ENCODE measurements at places on chromosomes 12 and 14. TPM values are rescaled to one million over a fixed set of nuclear protein-coding genes. Genes with fewer than 3 reads are reported as not detected.

DNA sequence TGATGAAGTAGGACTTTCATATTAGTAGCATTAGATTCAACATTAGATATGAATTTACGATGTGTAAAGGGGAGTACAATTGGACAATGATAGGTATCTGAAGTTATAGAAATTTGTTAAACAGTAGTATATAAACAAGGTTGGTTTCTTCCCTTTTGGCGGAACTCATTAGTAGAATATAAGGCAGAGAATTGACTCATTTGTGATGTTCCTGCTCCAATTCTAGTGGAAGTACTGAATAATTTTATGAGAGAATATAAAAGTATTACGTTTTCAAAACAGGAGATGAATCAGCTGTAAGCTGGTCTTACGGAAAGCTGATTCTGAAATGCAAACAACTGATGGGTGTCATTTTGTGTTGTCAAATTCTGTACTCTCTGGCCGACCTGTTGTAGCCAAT, 13.4 kb downstream of the ZC3H14 start:
- DNase-seq: no peak

- DNase-seq: peak; percentile 16
These were observed 165.8 kb downstream of the EMP1 start for GRCh38 chr12:13362260-13362841.

DNA sequence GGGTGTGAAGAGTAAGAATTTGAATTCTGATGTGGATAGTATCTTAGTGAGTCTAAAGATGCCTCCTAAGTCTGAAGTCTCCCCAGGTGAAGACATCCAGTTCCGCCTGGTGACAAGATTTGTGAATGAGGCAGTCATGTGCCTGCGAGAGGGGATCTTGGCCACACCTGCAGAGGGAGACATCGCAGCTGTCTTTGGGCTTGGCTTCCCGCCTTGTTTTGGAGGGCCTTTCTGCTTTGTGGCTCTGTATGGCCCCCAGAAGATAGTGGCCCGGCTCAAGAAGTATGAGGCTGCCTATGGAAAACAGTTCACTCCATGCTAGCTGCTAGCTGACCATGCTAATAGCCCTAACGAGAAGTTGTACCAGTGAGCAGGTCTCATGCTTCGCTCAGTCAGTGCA, 24.6 kb upstream of the AICDA start:
- no peak for DNase-seq

DNA sequence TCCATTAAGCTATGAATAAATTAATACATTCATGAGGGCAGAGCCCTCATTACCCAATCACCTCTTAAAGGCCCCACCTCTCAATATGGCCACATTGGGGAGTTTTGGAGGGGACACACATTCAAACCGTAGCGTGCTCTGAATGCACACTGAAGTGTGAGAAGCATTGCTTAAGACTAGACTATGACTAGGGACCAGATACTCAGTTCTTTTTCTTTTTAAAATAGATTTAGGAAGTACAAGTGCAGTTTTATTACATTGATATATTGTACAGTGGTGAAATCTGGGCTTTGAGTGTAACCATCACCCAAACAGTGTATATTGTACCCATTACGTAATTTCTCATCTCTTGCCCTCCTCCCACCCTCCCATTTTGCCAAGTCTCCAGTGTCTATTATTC, 21.0 kb upstream of the JDP2 start:
- DNase-seq: no peak

- DNase-seq: no peak
These were observed 232.1 kb downstream of the MSRB3 start for GRCh38 chr12:65510584-65511050.

DNA sequence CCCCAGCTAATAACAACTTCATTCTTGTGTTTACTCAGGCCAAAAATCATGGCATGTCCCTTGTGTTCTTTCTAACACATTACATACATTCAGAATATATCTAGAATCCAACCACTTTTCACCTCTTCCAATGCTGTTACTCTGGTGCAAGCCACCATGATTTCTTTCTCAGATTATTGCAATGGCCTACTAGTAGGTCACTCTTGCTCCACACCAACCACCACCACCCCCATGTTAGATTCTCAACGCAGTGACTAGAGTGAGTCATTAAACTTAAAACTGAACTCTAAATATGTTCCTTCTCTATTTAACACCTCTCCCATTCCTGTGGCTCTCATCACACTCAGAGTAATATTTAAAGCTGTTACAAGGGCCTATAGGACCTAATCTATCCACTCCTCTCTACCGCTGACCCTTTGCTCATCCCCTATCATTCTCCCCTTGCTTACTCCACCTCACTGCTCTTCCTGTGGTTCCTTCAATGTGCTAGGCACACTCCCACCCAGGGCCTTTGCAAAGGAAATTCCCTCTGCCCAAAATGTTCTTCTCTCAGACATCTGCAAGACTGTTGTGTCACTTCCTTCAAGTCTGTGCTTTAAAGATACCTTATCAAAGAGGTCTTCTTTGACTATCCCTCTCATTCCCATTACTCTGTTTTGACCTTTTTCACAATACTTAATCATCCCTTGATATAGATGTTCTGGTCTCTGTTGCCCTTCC, 6.6 kb downstream of the RTN1 start:
- no peak for DNase-seq

DNA sequence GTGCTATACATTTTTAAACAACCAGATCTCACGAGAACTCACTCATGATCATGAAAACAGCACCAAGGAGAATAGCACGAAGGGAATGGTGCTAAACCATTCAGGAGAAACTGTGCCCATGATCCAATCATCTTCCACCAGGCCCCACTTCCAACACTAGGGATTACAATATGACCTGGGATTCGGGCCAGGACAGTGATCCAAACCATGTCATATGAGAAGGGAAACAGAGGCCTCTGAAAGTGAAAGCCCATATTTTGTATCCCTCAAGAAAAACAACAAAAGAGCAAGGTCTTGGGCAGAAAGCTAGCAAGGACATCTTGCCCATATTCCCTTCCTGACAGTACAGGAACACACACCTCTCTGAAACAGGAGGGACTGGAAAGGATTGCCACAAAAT, 163.9 kb upstream of the VASH1 start:
- no peak for DNase-seq

- DNase-seq: no peak
These were observed 197.2 kb downstream of the CHST11 start for GRCh38 chr12:104653730-104654664.

DNA sequence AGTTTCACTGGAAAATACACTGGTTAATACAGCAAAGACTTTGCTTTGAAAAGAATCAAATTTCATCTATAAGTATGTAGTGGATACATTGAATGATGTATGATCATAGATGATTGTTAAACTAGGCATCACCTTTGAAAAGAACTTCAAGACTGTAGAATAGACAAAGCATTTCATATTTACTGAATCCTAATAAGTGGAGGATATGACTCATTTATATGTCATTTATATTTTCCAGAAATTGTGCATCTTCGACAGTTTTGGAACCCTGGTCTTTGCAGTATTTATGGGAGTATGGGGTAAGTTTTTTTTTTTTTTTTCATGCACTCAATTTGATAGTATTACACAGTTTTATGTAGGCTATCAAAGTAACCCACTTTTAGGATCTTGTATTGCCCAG, 161.9 kb downstream of the ANO6 start:
- no peak for DNase-seq

- DNase-seq: no peak
These were observed 47.6 kb upstream of the FRMD6 start for GRCh38 chr14:51604073-51604472.

DNA sequence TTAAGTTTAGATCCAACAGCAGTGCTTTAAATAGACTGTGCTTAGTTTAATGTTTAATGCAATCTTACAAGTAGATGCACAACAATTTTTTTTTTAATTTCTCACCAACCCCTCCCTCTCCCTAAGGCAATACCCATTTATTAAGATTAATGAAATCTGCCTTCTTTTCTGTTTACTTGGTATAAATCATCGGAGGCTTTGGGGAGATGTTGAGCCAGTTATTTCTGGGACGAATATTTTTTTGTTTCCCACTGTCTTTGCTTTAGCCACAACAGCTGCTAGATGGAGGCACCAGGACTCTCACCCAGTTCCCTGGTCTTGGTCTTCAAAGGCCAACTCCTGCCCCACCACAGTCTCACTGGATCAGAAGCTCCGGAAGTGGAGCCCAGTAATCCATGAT, 113.4 kb downstream of the PLXNC1 start:
- DNase-seq: peak; percentile 28

GRCh38 chr14:98926146-98926545, 345.9 kb downstream of the BCL11B start:
- DNase-seq: no peak

DNA sequence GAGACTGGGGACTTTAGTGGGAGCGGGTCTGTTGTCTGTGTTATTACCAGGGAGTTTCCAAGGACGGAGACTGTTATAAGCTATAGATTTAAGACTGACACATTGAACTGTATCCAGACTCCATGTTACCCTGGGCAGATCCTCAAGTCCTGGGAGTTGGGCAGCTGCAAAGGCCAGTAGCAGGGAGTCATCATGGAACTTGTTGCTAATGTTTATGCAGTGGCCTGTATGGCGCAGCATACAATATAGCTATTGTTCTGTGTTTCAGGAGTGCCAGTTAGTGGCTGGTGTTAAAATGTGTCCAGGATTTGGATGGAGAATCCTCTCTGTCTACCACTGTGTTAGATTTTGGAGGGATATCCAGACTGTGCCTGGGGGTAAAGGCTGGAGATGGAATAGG, 31.7 kb downstream of the SMOC1 start:
- DNase-seq: no peak

GRCh38 chr12:25719505-25719904, 166.4 kb upstream of the LMNTD1 start:
- no peak for DNase-seq

DNA sequence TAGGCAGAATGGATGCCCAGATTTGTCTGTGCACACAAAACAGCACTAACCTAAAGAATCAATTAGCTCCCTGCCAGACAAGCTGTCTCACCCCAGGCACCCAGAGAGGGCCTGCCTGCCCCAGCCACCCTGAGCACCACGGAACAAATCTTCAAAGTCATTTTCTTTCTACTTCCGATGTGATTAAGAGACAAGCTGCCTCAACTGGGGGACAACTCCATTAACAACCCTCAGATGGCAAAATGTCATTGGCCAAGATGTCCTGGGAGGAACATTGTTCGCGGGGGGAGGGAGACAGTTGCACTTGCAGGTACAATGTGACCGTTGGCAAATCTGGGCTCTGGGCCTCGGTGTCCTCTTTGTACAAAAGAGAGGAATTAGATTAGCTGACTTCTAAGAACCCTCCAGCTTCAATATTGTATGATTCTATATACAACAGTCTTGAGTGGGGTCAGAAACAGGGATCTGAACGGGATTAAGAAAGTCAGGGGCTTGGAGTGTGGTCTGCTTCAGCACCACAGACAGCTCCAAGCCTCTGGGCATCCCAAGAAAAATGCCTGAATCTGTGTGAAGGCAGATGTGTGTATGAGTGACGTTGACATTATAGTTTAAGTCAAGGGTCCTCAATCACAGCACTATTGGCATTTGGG, 42.8 kb upstream of the CMKLR1 start:
- peak; percentile 43 for DNase-seq

- no peak for DNase-seq
These were observed 12.4 kb upstream of the P2RX7 start for GRCh38 chr12:121120323-121120722.

DNA sequence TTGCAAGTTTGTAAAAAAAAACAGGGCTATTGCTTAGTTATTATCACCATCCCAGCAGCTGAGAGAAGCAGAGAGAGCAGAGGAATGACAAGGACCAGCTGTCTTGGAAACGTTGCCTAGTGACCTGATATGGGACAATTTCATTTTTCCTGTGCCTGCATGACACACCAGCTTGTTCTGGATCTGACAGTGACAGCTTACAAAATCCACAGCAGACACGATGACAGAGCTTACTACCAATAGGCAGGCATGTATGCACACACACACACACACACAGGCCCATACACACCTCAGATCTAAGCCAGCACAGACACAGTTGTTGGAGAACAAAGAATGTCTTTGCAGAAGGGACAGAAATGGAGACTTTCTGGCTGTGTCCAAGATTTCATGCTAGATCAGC, 25.4 kb downstream of the HSPB8 start:
- no peak for DNase-seq

GRCh38 chr12:77816196-77816595, 14.5 kb upstream of the NAV3 start:
- DNase-seq: no peak

DNA sequence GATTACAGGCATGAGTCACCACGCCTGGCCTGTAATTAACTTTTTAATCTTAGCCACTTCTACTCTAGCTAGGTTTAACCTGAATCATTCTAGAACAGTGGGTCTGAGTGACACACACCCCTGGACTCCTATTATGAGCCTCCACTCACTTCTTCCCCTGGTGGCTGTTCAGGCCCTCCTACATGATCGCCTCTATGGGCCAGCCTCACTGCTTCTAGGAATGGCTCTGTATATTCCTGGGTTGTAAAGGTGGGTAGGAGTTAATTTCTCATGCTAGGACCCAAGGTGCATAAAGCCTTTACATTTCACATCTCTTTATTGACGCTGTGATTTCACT, 8.0 kb upstream of the RNU6-8 start:
- DNase-seq: no peak

- DNase-seq: no peak
These were observed 17.9 kb upstream of the MGP start for GRCh38 chr12:14903386-14904098.

DNA sequence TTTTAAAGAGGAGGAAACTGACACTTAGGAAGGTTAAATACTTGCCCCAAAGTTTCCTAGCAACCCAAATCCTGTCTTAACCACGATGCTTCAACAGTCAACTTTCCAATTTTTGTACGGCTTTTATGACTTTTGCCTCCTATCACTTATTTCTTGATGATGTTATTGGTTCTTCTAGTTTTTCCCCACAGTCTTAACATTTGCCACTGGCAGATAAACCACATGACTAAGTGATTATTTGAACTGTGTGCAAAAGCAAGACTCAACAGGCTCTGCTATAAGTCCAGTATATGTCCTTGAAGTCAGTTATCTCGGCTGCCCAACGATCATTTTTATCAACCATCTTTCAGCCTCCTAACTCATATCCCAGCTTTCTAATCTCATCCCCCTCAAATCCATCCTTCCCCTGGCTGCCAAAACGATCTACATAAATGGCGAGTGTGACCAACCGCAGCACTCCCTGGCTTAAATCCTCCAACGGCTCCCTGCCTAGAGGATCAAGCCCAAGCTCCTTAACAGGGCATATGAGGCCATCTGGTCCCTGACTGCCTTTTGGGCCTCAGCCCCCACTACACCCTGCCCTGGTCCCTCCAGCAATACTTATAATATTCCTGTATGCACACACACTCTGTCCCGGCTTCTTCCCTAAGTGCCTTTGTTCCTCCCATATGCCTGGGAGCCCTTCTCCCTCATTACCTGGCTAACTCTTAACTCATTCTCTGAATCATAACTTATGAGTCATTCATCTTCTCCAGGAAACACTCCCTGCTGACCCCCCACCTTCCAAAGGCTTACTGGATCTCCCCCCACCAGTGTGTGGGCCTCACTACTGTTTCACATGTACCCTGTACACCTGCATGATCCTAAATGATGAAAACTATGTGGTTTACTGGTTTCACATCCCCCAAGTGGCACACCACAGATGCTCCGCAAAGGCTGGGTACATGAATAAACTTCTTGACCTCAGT, 8.8 kb downstream of the VPS37B start:
- DNase-seq: no peak

The PRIMA1 gene
- 2.1 TPM for polyA plus RNA-seq

The AMN1 gene
- 27.2 TPM for polyA plus RNA-seq

The INSM2 gene
- polyA plus RNA-seq: not detected

The FSCB gene
- not detected for polyA plus RNA-seq

The GPD1 gene
- polyA plus RNA-seq: 82.4 TPM

The TAS2R8 gene
- not detected for polyA plus RNA-seq

The CDKL1 gene
- 7.4 TPM for polyA plus RNA-seq
